ENCODE measurements at places on chromosomes 4 and X.

DNA sequence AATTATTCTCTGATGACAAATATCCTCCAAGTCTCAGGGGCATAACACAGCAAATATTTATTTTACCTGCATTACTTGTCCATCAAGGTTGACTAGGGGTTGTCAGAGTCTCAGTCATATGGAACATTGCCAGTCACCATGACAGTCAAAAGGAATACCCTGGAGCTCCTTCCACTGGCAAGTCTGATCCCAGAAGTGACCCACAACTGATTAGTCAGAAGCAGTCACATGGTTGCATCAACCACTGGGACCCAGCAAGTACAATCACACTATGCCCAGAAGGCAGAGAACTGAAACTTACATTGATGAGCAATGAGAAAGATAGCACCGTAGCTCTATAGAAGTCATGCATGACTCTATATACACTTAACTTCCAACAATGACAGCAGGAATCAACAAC is 41.9 kb upstream of the SOD3 start:
- DNase-seq, result no peak

GRCh38 chr4:100985576-100985975 is 361.8 kb downstream of the PPP3CA start:
- no peak for DNase-seq

- no peak for DNase-seq
Observed at GRCh38 chrX:53362449-53362848, 60.0 kb downstream of the SMC1A start.

GRCh38 chrX:69318651-69319340 is 153.5 kb upstream of the PJA1 start:
- no peak for DNase-seq

GRCh38 chrX:27889878-27890277 is 82.1 kb downstream of the MAGEB10 start:
- no peak for DNase-seq

DNA sequence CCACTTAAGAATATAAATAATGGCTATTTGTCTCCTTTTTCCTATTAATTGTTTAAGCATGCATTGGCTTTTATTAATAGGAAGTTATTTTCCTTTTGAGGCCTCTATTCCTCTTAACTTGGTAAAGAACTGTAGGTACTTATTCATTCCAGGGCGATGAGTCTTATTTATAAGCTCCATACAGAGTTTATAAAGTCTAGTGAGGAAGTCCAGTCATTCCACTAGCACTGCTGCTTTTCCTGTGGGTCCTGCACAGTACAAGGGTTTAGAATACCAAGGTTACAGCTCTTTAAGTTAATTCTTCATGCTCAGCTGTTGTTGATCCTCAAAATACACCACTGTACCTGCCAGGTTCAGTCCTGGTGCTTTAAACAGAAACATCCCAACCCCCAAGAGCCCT is 28.5 kb upstream of the WNK3 start:
- no peak for DNase-seq

DNA sequence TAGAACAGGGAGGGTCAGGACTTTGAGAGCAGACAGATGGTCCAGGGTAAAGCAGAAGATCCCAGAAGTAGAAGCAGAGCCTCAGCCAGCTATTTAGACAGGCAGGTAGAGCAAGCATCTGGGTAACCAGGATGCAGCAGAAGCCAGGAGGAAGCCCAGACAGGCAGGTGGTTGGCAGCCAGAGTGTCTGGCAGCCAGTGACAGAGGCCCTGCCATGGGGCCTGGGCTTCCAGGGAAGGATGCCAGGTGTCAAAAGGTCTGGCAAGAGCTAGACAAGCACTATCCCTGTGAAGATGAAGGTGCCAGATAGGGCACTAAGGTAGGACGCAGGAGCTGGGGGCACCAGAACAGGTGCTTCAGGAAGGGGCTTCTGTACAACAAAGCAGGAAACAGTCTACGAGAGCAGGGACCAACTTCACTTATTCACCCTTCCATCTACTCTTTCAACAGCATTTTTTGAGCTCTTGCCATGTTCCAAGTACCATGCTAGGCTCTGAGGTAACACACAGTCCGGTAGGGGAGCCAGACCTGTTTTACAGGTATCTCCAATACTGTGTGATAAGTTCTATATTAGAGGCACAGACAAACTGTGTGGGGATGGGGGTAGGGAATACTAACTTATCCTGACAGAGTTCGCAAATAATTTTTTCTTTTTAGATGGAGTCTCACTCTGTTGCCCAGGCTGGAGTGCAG is 38.1 kb upstream of the GJB1 start:
- DNase-seq, result no peak

DNA sequence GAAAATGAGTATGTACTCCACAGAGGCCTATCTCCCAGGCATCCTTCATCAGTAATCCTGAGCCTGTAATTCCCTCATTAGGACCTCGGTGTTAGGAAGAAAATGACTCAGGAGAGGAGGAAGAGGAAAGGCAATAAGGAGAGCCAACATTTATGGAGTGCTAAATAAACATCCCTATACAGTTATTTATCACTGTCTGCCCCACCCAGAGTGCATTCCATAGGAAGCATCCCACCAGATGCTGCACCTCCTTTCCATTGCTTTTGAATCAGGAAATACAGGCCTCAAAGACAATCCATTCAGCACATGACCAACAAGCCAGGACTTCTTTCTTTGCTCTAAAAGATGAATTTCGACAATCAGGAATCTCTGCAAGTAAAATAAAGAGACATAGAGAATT is 47.6 kb downstream of the USP38 start:
- no peak for DNase-seq

All from activated CD4-positive, alpha-beta T cell treated with anti-CD3 and anti-CD28 coated beads, Interleukin-2, amount 50 U/mL, for 24 hours (primary cell).